ENCODE measurements at places on chromosomes 1 and 21.

GRCh38 chr1:64940025-64940424, 26.3 kb downstream of the JAK1 start:
- no peak for DNase-seq

GRCh38 chr21:34129901-34130715, 56.7 kb downstream of the MRPS6 start:
- DNase-seq, result no peak

- no peak for DNase-seq
These were observed 58.1 kb downstream of the CACNA1E start for GRCh38 chr1:181541458-181541857.

DNA sequence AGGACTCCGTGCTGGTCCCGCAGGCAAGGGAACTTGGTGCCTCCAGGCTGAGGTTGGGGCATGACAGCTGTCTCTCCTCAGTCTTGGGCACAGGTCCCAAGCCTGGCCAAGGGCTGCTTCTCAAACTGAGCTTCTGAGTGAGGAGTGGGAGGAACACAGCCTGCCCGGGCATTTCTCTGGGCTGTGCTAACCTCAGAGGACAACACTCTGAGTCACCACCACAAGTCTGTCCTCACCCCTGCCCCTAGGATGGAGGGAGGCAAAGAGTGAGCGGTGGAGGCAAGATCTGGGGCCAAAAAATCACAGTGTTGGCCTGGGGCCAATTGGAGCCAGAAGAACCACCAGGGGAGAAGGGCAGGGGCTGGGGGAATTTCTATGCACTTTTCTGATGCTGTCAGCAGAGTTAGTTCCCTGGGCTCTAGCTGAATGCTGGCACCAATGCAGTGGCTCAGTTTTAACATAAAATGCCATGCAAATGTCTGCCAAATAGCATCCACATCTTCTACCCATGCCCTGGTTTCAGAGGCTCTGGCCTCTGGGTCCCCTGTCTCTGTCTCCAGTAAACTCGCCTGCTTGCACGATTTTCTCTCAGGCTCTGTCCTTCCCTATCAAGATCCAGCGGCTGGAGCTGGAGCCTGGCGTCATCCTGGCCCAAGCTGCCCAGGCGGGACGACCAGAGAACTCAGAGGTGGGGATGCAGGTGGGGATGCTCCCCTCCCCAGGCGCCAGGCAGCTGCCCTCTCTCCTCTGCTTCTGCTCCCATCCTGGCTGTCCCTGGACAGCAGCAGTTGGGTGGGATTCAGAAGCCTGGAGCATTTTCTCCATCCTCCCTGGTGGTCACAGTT, 11.0 kb upstream of the CDK18 start:
- no peak for DNase-seq

DNA sequence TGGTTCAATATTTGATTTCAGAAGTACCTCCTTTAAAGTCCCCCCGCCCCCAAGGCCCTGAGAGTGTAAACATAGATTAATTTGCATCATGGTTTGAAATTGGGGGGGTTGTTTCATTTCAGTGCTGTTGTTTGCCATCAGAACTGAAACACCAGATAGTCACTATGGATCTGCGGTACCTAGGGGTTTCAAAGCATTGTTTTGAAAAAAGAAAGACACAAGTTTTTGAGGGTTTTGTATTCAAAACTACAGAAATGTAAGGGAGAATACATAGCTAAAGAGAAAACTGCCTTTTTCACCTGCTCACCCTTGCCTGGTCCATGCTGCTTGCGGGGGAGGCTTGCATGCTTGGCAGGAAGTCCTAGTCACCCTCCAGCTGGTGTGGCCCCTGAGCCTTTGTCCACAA, 59.3 kb downstream of the ACP6 start:
- DNase-seq, result no peak

GRCh38 chr1:37537378-37537777, 16.7 kb downstream of the SNIP1 start:
- DNase-seq, result no peak

DNA sequence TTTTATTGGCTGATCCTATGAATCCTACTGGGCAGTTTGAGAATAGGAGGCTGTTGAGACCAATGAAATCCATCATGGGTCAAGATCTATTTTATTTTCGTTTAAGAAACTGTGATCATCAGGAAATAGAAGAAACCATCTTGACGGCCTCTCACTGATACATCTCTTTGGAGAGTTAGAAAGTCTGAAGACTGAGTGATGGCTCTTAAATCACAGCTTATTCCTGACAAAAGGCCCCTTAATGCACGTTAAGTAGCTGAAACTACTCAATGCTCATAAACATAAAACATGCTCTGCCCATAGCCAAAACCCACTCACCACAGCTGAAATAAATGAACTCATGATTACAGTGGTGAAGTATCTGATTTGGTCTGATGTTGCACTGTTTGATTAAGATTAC, 784.5 kb upstream of the NEGR1 start:
- no peak for DNase-seq

- DNase-seq, result no peak
These were observed 92.1 kb downstream of the LRRC8C start for GRCh38 chr1:89725011-89725370.

- no peak for DNase-seq
These were observed 169.2 kb upstream of the B3GALT2 start for GRCh38 chr1:193355626-193356025.

GRCh38 chr1:11470912-11471311, 8.0 kb upstream of the DISP3 start:
- DNase-seq, result no peak

GRCh38 chr1:192521734-192522133, 53.8 kb upstream of the RGS1 start:
- no peak for DNase-seq

- no peak for DNase-seq
These were observed 46.8 kb upstream of the LAPTM5 start for GRCh38 chr1:30804352-30804751.

GRCh38 chr1:237011432-237011831, 7.2 kb upstream of the MT1HL1 start:
- no peak for DNase-seq

DNA sequence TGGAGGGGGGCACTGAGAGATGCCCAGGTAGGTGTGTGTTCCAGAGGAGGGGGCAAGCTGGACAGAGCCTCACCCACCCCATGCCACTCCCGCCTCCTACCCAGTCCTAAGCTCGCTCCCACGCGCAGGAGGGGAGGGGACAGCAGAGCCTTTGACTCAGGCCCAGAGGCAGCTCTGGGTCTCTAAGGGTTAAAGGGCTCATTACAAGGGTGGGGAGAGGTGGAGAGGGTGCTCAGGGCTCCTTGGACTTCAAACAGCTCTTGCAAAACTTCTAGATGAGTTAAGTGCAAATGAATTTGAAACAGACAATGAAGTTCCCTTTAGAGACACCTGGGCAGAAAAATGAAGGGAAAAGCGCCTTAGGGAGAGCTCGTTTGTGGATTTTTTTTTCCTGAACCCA, 104.2 kb upstream of the CASZ1 start:
- no peak for DNase-seq

DNA sequence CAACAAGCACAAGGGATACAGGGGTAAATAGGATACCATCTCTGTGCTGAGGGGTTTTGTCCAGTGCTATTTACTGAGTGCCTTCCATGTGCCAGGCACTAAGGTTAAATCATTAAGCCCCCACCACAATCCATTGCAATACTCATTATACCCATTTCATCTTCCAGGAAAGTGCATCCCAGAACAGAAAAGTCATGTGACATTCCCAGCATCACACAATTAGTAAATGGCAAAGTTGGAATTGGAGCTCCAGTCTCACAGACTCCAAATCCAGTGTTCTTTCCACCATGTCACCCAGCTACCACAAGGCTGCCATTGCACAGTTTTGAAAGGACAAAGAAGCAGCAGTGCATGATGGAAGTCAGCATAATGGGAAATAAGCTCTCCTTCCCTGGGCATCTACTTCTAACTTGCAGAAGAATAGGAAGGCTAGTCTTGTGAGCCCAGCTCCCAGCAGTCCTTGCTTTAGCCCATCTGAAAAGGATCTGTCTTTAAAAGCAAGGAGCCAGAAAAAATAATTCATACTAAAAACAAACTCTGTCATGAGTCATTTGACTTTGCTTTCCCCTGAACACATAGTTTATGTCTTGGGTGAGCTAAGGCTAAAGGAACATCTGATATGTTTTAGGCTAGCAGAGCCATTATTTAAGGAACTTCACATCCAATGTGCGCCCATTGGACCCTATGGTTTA, 111.4 kb upstream of the HOOK1 start:
- no peak for DNase-seq

DNA sequence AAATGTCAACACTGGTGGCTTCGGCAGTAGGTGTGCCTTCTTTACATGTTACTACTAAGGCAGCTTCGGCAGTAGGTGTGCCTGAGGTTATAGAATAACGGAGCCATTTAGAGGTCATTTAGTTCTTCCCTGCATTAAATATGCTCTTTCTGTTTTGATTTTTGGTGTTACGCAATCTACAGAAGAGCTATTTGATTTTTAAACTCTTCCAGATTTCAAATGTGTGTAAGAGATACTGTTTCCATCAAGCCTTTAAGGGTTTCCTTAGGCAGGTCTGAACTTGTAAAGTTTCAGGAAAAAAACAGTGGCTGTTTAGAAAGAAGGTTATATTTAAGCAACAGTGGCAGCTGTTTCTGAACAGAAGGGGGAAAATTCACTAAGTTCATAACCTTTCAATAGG, 54.8 kb downstream of the PIK3R3 start:
- DNase-seq, result no peak

- no peak for DNase-seq
These were observed 545 bp downstream of the PATJ start for GRCh38 chr1:61742620-61743430.

GRCh38 chr1:39940253-39940652, 14.7 kb upstream of the MFSD2A start:
- DNase-seq, result no peak

DNA sequence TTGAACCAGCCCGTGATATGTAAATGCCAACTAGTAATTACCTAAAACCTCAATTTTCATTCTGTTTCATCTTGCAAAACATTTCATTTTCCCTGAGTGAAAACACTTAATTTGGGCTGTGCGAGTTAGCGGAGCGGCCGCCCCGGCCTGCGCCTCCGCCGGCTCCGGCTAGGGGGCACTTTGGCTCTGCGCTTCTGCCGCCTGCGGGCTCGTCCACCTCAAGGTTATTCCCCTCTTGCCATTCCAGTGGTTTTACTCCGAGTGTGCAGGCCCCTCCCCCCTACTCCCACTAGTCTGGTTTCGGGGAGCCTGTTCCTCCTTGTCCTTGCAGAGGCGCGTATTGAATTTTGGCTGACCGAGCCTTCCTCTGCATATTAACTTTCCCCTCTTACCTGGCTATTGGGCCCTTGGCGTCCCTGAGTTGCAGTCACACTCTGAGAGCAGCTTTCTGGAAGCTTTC, 55.6 kb downstream of the PEX14 start:
- no peak for DNase-seq

GRCh38 chr1:229456016-229456415, 22.1 kb upstream of the ACTA1 start:
- DNase-seq, result no peak

DNA sequence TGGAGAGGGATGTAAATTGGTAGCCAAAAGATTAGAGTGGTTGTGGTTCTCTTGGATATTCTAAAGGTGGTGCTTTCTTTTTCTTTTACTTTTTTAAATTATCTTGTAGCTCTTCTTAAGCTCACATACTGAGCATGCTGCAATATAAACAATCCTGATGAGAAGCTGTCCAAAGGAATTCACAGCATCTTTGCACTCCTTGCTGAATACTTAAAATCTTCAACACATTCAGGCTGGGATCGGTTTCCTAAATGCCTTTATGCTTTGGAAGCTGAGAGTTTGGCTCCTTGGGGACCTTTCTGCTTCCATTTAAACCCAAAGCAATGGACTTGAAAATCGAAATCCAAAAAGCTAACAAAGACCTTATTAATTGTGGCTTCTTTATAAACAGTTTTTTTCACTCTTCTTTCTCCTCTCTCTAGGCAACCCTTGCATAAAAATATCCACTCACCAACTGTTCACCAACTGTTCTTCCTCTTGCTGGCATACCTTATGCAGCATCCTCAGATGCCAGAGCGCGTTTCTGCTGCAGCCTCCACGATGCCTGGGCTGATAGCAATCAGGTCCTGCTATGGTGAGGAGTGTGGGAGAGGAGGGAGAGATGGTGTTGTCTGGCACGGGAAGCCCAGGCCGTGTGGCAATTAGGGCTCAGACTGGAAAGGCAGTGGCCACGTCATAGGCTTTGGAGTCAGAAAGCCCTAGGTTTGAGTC, 535.8 kb upstream of the DAB1 start:
- no peak for DNase-seq

DNA sequence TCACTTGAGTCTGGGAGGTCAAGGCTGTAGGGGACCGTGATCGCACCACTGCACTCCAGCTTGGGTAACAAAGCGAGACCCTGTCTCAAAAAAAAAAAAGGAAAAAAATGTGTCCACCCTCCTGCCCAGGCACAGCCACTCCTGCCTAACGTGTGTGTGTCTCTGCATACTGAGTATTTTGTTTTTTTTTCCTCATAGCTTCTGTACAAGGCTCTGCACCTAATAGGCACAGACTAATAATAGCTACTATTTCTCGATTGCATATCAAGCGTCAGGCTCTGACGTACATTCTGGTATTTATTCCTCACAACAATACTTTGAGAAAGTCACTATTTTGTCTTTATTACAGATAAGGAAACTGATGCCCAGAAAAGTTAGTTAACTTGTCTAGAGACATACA, 5.0 kb downstream of the PTGFRN start:
- no peak for DNase-seq

DNA sequence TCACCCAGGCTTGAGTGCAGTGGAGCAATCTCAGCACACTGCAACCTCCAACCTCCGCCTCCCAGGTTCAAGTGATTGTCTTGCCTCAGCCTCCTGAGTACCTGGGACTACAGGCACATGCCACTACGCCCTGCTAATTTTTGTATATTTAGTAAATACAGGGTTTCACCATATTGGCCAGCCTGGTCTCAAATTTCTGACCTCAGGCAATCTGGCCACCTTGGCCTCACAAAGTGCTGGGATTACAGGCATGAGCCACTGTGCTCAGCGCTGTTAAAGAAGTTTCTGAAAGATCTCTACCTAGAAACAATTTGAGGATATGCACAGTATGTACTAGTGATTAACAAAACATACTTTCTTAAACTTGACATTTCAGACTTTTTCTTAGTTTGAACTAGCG, 182.6 kb upstream of the ESRRG start:
- no peak for DNase-seq

DNA sequence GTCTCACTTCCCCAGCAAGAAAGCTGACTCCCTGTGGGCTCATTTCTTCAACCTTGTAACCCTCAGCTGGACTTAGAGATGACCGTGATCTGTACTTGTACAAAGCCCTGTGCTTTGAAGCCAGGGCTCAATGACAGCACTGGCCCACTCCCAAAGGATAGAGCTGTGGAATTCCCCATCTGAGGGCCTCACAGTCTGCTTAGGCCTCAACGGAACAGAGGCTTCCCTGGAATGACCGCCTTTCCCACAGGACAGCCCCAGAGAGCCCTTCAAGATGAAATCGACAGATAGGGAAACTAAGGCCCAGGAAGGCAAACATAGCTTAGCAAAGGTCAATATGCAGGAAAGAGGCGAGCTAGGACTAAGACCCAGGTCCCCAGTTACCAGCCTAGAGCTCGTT, 11.5 kb downstream of the SLC9A1 start:
- no peak for DNase-seq
